Foreskin keratinocyte (primary cell): ENCODE measurements at places on chromosomes 12 and 14.

DNA sequence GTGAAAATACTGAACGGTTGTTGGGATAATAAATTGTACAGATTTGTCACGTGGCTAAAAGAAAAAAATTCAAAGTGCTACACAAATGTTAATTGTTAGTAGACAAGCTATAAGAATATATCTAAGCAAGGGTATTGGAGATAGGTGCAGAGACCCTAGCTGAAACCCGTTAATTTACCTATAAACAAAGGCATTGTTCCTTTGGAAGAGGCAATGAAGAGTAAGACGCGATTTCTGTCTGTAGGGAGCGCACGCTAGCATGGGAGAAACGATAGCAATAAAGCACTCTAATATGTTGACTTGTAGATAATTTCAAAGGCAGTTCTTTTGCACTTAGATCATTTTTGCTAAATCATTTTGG lies 565 bp downstream of the CCDC77 start:
- DNase-seq, result peak; percentile 17

GRCh38 chr14:65866886-65867285 lies 454.4 kb downstream of the FUT8 start:
- DNase-seq, result no peak

DNA sequence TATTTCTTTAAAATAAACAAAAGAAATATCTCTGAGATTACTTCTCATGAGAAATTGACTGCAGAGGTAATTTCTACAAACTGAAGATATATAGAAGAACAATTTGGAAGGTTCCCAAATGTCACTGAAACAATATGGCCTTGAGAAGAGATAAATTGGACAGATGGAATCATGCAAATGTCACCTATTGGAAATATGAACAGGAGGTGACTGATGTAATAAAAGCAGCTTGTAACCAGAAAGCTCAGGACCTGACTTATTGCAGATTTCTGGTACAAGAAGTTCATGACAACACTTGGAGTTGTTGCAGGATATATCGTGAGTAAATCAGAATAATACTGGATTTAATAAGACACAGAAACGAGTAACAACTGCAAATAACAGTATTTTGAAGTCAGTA lies 93.3 kb upstream of the TRHDE start:
- no peak for DNase-seq

DNA sequence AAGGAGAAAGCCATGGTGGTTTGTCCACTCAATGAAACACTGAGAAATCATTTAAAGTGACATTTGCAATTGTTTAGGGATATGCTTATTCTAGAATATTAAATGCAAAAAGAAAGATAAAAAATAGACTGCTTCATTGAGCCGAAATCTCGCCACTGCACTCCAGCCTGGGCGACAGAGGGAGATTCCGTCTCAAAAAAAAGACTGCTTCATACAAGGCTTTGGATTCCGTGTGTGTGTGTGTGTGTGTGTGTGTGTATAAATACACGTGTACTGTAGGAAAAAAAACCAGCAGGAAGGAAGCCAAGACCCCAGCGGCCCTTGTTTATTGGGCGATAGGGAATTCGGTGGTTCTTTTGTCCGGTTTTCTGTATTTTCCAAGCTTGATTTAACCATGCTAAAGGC lies 3.2 kb upstream of the ZNF839 start:
- DNase-seq, result no peak

DNA sequence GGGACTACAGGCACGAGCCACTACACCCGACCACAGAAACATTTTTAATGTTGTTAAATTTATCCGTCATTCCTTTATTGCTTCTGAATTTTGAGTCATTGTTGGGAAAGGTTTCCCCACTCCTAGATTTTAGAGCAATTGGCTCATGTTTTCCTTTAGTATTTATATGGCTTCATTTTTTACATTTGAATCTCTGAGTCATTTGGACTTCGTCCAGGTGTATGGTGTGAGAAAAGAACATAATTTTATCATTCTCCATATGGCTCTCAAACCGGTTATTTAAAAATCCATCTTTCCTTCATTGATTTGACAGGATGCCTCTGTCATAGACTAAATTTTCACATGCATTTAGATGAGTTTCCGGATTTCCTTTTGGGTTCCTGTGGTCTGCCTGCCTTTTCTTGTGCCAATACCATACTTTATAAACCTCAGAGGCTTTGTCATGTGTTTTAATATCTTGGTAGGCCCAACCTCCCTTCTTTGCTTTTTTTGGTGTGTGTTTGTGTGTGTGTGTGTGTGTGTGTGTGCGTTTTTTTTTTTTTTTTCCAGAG lies 30.9 kb downstream of the LRTM2 start:
- peak; percentile 66 for DNase-seq

- DNase-seq, result no peak
These were observed 160.4 kb upstream of the PWP1 start for GRCh38 chr12:107525063-107525718.

DNA sequence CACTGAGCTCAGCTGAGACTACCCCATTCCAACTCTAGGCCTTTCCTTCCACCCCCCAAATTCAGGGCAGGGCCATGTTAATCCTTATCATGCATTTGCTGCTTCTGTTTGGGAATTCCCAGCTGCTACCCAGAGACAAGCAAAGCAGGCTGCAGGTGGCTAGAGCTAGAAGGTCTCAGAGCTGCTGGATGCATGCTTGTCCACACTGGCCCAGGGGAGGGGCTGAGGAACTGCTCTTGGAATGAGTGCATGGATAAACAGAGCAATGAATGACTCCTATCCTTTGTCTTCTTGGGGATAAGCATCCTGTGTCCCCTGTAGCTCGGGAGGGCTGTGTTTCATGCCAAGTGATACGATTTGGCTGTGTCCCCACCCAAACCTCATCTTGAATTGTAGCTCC lies 136.8 kb upstream of the NOS1 start:
- peak; percentile 34 for DNase-seq

DNA sequence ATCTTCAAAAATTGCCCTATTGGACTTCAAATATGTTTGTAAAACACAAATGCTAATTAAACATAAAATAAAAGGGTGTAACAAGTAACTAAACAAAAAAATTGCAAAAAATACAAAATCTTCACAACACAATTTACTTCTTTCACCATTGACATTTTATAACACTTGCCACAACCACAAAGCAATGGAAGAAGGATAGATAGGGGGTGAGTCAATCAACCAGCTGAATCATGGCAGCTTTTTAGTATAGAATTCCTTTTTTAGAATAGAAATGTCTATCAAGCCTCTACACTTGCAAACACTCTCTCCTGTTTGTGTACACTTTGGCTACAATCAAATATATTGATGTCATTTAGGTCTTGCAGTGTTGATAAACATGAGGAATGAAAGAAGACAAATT lies 232.7 kb downstream of the SLC16A7 start:
- DNase-seq, result no peak

- DNase-seq, result no peak
These were observed at the start of the genes FOXA1 and TTC6 for GRCh38 chr14:37594971-37595808. TSS of gene FOXA1 (minus strand) at chr14:37595249. CDS start at chr14:37594972, 277 bp downstream. TSS of gene TTC6 (plus strand) at chr14:37595629. CDS start at chr14:37622065, 26,436 bp downstream.

DNA sequence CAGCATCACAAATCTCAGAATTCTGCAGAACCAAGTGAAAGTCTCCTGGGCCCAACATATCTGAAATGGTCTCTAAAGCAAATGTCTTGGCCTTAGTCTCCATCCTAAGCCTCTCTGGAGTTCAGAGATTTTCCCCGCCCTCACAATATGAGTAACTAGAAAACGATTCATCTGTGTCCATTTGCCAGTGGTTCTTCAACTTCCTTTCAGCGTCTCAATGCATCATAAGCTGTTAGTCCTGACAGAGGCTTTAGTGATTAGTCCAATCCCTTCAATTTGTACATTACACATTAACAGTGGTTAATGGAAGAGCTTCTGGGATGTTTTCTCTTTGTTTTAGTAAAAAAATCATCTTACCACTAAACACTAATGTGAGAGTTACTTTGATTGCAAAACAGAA lies 17.4 kb downstream of the NPC2 start:
- DNase-seq, result peak; percentile 53

DNA sequence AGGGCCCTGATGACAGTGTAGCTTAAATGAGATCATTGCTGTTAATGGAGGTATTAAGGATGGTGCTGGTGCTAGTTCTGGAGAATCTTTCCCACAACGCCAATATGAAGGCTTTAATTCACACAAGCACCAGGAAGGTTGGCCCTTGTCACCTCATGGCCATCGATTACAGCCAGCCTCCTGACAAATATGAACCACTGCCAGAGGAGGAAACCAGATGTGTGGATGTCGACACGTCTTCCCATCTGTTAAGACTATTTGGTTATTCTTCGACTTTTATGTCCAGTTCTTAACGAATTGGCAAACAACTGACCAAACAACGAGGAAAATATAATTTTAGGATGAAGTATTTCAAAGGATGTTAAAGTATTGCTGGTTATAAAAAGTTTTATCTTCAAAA lies 79.5 kb downstream of the PIK3C2G start:
- no peak for DNase-seq

- no peak for DNase-seq
These were observed 10.1 kb upstream of the RPL10L start for GRCh38 chr14:46661728-46662127.

DNA sequence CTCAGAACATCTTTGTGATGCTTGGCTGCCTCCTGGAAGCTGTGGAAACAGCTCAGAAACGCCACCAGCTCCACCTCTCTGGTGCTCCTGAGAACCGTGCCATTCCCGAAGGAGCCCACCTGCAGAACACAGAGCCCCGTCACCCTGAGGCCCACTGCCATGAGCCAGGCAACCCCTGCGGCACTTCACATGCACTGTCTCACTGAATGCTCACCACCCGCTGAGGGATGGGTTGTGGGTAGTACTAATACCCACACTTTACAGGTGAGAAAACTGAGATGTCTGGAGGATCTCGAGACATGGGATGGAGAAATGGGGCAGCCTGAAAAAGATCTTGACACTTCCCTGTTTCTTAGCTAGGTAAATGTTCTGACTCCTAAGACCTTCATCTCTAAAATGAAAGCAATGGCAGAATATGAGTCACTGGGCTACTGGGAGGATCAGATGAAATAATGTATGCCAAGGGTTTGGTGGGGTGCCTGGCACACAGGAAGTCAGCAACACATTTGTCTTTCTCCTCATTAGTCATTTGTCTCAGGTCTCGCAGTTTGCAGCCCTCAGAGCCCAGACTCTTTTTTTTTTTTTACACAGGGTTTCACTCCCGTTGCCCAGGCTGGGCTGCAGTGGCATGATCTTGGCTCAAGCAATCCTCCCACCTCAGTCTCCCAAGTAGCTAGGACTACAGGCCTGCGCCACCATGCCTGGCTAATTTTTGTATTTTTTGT lies 5.3 kb downstream of the OASL start:
- peak; percentile 78 for DNase-seq

GRCh38 chr12:122449317-122449716 lies 26.8 kb upstream of the CLIP1 start:
- peak; percentile 91 for DNase-seq

DNA sequence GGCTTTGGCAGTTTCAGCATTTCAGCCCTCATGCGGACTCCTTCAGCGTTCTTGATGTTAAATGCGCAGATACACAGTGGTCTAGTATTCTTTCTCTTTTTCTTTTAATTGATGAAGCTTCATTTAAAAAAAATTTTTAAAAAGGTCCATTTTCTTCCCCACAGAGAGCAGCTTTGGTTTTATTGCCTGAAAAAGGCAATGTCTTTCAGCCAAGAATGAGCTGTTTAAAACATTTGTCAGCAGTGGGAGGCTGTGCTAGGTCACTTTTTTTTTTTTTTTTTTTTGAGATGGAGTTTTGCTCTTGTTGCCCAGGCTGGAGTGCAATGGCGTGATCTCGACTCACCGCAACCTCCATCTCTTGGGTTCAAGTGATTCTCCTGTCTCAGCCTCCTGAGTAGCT lies 13.5 kb downstream of the KMT5A start:
- DNase-seq, result no peak

DNA sequence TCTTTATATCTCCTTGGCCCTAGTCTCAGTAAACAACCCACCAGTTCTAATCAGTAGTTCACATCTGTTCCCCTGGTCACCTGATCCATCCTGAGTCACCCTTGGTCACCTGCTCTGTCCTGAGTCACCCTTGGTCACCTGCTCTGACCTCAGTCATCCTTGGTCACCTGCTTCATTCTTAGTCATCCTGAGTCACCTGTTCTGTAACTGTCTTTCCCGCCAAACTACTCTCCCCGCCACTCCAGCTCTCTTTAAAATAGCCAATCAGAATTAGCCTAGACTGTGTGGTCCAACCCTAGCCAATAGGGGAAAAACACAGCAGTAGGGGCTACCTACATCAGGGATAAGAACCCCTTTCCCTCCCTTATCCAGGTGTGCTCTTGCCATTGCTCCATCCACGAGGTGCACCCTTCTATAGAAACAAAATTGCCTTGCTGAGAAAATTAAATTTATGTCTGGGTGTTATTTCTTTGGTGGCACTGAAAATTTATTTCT lies 245.4 kb upstream of the DIO3 start:
- peak; percentile 15 for DNase-seq
